H1 (cell line): ENCODE measurements at places on chromosomes 7 and 10.
A peak's percentile ranks its signal among the peaks of the same experiment; 100 is the strongest.

GRCh38 chr10:19815036-19815730 lies 1.0 kb upstream of the PLXDC2 start:
- peak; percentile 1 for DNase-seq

DNA sequence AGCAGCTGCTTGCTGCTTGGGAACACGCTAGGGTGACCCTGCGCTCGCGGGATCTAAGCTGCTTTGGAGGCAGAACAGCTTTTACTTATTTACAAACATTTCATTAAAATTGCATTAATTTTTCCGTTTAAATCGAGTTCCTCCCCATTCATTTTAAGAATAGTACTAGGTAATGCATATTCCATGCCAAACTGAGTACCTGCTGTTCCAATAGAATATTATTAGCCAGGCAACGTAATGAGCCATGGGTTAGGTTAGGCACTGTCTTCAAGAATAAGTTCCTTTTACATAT lies 860 bp downstream of the EXOC6 start:
- DNase-seq, result no peak

- no peak for DNase-seq
Measured at GRCh38 chr7:157496416-157497275, 159.8 kb downstream of the DNAJB6 start.

DNA sequence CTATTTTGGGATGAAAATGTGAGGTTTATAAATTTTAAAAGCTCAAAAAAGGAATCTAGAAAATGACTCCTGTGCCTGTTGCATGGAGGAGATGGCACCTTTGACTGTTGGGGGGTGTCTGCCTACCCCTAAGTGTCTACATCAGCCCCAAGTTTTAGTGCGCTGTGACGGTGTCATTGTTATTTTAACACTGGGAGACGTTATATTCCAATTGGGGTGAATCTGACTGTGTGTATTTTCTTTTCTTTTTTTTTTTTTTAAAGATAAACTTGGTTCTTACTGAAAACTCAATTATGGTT lies 517 bp downstream of the SRGN start:
- no peak for DNase-seq

GRCh38 chr10:100562008-100562672 lies 26.4 kb downstream of the HIF1AN start:
- peak; percentile 81 for DNase-seq

DNA sequence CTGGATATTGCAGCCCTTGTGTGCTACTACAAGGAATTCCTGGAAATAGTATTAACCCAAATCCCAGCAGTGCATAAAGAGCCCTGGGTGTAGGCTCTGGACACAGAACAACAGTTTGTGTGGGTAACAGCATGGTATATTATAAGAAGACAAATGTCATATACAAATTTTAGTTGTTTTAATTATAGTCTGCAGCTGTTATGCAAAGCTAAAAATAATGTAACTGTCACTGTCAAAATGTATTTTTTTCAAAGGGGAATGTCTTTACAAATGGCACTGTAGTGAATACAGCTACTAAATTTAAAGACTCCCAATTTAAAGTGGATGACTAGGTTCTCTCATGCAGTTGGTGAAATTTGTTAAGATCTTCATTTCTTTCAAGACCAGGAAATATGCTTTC lies 339.0 kb downstream of the GPR37 start:
- DNase-seq, result no peak

DNA sequence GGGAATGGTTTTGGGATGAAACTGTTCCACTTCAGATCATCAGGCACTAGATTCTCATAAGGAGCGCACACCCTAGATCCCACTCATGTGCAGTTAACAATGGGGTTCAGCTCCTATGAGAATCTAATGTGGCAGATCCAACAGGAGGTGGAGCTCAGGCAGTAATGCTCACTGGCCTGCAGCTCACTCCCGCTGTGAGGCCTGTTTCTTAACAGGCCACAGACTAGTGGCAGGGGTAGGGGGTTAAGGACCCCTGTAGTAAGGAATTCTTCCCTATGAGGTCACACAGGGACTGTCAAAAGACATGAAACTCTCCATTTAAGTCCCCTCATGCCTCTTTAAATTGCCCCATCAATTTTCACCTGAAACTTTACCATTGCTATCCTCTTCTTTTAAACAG lies 8.0 kb downstream of the HGF start:
- no peak for DNase-seq

- no peak for DNase-seq
Measured at GRCh38 chr7:17239046-17239445, 59.4 kb upstream of the AHR start.
